MCF 10A (cell line): ENCODE measurements at places on chromosomes 2 and 18.

DNA sequence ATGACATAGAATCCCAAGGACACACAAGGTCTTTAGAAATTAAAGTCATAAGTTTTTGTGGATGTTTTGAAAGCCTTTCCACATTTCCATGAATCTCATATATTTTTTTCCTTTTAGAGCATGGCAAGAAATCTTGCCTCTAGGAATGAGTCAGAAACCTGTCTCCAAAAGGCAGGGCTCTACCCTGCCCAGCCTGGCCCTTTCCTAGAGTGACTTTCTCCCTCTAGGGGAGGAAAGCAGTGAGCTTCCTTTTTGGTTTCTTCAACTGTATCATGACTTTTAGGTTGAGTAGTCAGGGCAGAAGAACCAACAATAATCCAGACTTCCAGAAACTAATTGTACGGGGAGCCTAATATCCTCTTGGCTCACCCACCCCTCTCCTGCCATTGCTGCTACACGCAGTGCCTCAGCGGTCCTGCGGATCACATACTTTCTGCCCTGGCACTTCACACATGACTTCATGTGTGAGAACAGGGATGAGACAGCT is 300.3 kb downstream of the AGPS start:
- peak; percentile 77 for DNase-seq

GRCh38 chr2:11099122-11100065 is 55.9 kb upstream of the SLC66A3 start:
- DNase-seq: no peak

- DNase-seq: no peak
These were observed 10.7 kb upstream of the IGFBP2 start for GRCh38 chr2:216622526-216622925.

DNA sequence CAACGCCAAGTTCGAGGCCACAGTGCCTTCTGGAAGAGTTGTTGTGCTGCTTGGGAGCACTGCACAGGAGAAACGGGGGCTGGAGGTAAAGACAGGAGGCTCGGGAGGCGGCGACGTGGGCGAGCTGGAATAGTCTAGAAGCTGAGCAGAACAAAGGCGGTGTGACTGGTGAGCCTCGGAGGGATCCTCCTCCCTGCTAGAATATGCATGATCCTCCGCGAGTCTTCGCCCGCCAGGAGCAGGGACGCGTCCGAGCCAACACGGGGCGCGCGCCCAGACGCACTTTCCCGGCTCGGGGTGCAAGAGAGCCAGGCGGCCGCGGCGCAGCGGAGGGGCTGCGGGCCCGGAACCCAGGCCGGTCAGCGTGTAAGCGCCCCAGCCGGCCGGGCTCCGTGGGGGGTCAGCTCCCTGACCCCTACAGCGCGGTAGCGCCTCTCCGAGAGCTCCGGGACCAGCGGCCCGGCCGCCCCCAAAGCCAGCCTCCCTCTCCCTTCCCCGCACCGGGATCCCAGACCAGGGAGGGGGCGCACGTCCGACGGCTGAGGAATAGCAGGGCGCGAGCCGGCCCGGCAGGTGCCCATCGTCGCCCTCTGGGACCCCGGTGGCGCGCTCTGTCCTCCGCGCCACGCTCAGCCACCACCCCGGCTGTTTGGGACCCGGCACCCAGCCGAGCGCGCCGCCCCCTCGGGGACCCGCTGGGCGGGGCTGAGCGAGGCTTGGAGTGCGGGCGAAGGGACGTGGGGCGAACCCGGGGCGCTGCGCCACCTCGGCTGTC is 62.5 kb downstream of the GNAL start:
- no peak for DNase-seq

DNA sequence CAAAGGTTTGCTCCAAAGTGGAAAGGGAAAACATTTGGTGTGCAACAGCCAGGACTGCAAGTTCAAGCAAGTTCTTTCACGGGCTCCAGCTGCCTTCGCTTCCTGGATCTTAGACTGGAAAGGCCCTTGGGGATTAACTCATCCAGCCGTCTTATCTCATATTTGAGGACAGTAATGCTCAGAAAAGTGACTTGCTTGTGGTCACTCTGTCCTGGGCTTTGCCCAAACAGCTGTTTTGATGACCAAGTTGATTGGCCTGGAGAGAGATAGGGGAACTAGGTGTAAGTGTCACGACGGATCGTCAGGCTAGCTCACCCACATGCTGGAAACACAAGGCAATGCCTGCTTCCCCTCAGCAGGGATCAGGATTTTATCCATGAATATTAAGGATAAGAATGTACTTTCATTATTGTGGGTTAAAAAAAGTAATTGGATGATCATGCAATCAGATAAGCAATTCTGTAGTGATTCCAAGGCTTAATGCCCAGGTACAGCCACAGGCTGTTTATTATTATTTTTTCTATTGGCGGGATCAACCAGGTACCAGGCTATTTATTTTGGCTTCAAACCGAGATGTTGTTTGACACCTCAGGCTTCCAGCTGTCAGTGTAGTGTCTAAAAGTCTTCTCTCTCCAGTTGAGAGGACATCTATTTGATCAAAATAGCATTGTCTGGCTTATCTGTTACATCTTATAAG is 162.5 kb upstream of the EPAS1 start:
- DNase-seq: peak; percentile 69

DNA sequence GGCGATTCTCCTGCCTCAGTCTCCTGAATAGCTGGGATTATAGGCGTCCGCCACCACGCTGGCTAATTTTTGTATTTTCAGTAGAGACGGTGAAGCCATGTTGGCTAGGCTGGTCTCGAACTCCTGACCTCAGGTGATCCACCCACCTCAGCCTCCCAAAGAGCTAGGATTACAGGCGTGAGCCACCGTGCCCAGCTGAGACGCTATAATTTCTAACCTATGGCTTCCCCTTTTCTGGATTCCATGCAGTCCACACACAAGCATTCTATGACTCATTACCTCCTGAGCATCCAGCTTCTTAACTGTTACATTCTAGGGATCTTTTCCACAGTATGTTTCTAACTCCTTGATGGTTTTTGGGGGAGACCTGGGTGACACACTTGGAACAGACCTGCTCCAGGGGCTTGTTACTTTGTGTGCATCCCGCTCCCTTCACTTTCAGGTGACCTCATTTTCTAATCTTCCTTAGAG is 11.8 kb upstream of the KCMF1 start:
- DNase-seq: peak; percentile 77

GRCh38 chr2:168643979-168644378 is 158.5 kb upstream of the NOSTRIN start:
- DNase-seq: no peak

GRCh38 chr2:239251971-239252370 is 148.8 kb downstream of the HDAC4 start:
- DNase-seq: no peak

DNA sequence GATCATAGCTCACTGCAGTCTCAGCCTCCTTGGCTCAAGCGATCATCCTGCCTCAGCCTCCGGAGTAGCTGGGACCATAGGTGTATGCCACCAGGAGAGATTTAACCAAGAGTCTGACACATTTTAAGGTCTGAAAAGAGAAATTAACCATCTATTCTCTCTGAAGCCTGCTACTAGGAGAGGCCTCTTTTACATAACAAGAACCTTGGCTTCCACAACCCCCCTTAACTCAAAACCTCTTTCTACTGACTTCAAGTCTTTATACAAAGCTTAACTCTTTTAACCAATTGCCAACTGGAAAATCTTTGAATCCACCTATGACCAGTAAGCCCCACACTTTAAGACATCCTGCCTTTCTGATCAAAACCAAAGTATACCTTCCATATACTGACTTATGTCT is 279.9 kb upstream of the CELF4 start:
- no peak for DNase-seq

- DNase-seq: no peak
These were observed 326.2 kb downstream of the PDE11A start for GRCh38 chr2:177746358-177746757.

DNA sequence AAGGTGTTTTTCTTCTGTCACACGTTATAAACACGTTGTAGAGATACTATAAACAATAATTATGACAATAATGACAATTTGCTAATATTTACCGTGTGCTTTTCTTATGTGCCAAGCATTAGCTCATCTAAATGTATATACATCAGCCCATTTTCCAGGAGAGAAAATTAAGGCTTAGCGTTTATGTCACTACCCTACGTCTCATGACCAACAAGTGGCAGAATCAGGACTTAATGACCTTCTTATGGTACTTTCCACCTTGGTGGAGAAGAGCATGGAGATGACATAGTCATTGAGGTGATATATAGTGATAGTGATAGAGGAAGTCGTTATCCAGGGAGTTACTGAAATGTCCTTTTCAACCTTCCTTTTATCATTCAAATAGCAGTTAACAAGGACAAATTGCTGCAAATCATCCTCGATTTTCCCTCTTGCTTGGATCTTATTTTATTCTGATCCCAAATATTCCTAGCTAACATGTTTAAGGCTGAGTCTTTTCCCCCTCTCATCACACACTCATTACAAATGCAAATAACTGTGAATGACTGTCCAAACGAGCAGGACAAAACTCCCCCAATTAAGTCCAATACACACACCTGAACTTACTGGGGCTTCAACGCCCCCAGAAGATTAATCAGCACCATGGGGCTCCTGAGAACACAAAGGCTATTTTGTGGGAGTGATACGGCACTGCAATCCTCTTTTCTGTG is 27.3 kb downstream of the SPRED2 start:
- no peak for DNase-seq

- DNase-seq: no peak
These were observed 35.9 kb downstream of the PTGR3 start for GRCh38 chr18:75173125-75173432.

GRCh38 chr2:97900806-97901205 is 94.9 kb downstream of the TMEM131 start:
- DNase-seq: peak; percentile 43

- DNase-seq: no peak
These were observed 58.6 kb upstream of the AFF3 start for GRCh38 chr2:100200985-100201384.

DNA sequence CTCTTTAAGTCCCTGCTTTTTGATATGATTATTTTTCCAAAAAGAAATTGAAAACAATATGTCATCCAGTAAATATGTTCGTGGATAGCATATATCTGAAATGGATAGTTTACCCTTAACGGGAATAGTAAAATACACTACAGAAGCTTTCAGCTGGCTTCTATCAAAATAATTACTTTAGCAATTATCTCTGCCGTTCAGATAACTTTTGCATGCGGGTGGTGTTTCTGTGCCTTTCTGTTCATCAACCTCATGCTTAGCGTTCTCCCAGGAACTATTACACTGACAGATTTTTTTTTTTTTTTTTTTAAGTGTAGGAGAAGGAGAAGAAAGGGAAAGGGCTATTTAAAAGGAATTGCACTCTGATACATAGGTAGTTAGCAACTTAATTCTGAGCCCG is 53.6 kb downstream of the TSHZ1 start:
- no peak for DNase-seq

DNA sequence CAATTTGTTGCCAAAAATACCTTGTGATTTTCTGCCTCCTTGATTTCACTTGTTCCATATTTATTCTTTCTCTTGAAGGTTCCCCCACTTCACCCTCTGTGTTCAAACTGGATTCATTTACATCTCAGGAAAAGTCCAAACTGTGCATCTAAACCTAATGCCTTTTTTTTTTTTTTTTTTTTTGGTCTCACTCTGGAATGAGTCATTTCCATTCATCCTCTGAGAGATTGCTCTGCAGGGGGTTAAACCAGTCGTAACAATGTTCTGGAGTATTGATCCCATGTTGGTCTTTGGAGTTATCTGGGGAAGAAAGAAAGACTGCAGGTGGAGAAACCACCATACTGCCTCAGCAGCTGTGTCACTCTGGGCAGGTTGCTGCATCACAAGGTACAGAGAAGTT is 119.7 kb downstream of the TACR1 start:
- peak; percentile 15 for DNase-seq

GRCh38 chr2:96859681-96860064 is 1.9 kb upstream of the ANKRD39 start:
- DNase-seq: no peak

GRCh38 chr2:233700028-233700635 is 7.4 kb downstream of the UGT1A6 start:
- no peak for DNase-seq

DNA sequence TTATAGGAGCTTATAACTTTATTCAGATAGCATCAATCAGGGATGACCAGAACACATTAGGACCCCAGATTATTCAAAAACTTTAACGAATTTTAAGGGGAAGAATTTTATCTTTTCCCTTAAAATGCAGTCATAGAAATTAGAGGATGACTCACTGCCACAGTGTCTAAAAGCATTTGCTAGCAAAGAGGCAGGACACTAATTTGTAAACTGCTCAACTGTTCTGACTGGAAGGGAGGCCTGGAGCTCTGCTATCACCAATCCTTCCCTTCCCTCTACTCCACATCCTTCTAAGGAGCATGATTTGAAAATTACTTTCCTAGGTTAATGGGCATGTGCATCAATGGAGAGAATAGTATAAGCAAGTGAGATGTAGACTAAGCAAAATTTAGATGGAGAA is 40.5 kb downstream of the PREPL start:
- no peak for DNase-seq

GRCh38 chr2:73418343-73418742 is 32.7 kb downstream of the ALMS1 start:
- DNase-seq: peak; percentile 51

- DNase-seq: no peak
These were observed 85.8 kb downstream of the POU3F3 start for GRCh38 chr2:104939570-104940217.

GRCh38 chr18:75130591-75131328 is 78.2 kb downstream of the PTGR3 start:
- no peak for DNase-seq

GRCh38 chr2:7773362-7774360 is 856.4 kb downstream of the RNF144A start:
- DNase-seq: peak; percentile 89

GRCh38 chr18:22067109-22067508 is 102.3 kb upstream of the GATA6 start:
- no peak for DNase-seq

- DNase-seq: no peak
These were observed 27.1 kb downstream of the HS1BP3 start for GRCh38 chr2:20623741-20624155.

DNA sequence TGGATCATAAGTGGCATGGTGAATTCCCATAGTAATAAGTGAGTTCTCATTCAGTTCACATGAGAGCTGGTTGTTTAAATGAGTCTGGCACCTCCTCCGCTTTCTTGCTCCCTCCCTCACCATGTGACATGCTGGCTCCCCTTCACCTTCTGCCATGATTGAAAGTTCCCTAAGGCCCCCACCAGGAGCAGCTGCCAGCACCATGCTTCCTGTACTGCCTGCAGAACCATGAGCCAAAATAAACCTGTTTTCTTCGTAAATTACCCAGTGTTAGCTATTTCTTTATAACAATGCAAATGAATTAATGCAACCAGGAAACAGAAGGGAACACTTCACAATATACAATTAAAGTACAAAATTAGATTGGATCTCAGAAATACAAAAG is 257.0 kb downstream of the MREG start:
- no peak for DNase-seq

GRCh38 chr2:176156807-176157498 is at the start of gene HOXD3:
HOXD3 (plus strand) TSS chr2:176157307; CDS start chr2:176169115, 11,808 bp downstream.
- DNase-seq: no peak

- DNase-seq: peak; percentile 8
These were observed 323.4 kb upstream of the RBMS1 start for GRCh38 chr2:160816916-160817499.

GRCh38 chr2:31238906-31239592 is 5.1 kb downstream of the EHD3 start:
- no peak for DNase-seq

- no peak for DNase-seq
These were observed 196.6 kb downstream of the FHOD3 start for GRCh38 chr18:36494160-36494437.

GRCh38 chr2:222802514-222803196 is 58.2 kb upstream of the ACSL3 start:
- DNase-seq: no peak
